Fibroblast of pulmonary artery (primary cell): ENCODE measurements at places on chromosomes 1 and 21.

DNA sequence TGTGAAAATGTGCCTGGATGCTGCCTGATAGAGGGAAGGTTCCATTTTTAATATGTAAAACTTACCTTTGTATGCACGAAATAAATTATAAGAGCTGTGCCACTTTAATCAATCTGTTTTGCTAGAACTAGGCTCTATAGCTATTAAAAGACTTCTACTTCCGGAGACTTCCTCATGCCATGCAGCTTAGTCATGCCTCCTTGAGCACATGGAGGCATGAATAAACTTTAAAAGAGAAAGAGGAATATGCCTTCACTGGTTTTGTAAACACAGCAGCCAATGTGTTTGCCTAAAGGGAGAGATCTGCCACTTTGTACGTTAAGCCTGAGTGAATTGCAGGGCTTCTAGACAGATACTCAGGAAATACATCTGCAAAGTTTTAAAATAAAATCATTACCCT is 604.6 kb downstream of the LRRIQ3 start:
- DNase-seq: peak; percentile 20

DNA sequence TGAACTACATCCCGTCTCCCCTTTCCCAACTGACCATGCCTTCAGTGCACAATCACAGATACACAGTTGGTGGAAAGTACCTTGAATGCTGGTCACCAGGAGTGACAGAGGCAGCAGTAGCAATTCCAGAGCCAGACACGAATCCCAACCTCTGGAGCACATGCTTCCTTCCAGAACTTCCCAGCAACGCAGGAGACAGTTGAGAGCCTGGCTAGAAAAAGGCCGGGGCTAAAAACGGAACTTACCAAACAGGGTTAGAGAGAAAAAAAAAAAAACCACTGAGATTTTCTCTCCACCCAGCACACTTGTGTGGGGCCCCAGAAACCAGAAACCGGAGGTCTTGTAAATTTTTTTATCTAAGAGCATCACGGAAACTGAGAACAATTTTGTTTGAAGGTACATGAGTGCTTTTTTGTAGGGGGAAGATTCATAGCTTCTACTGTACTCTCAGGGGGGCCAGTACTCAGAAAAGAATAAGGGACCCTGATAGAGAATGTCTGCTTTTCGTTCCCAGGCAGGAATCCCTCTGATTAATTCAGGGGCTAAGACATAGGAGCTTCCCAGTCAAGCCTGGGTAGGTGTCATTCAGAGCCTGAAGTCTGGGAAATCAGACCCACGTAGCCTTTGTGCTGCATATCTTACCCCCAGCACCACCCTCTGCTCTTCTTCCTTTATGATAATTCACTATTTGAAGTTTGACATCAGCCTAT is at the start of gene CD48:
CD48 (minus strand) TSS at position 221 of the 710 bp plus-strand sequence; CDS start at position 162, 59 bp downstream.
- no peak for DNase-seq

DNA sequence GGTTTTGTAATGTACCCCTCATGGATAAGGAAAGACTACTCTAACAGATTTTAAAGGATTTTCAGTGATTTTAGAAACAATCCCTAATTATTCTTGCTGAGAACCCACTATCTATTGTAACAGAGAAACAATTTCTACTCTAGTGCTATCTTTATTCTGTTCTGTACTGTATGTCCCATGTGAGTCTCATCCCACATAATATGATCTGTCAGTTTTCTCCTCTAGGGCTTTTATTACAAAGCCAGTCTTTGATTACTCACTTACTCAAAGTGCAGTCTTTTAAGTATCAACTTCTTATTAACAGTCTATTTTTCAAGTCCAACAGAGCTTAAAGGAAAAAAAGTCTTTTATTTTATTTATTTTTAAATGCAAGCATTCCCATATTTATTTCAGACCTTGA is 54.8 kb downstream of the CTH start:
- no peak for DNase-seq

DNA sequence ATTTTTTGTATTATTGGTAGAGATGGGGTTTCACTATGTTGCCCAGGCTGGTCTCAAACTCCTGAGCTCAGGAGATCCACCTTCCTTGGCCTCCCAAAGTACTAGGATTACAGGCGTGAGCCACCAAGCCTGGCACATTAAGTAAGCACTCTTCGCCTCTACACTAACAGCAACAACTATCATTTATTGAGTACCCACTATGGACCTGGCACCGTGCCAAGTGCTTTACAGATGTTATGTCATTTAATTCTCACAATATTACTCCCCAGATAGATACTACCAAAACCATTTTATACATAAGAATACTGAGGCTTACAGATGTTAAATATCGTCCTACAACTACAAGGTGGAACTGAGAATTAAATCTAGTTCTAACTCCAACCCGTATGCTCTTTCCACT is 50.1 kb downstream of the TUT4 start:
- peak; percentile 1 for DNase-seq

DNA sequence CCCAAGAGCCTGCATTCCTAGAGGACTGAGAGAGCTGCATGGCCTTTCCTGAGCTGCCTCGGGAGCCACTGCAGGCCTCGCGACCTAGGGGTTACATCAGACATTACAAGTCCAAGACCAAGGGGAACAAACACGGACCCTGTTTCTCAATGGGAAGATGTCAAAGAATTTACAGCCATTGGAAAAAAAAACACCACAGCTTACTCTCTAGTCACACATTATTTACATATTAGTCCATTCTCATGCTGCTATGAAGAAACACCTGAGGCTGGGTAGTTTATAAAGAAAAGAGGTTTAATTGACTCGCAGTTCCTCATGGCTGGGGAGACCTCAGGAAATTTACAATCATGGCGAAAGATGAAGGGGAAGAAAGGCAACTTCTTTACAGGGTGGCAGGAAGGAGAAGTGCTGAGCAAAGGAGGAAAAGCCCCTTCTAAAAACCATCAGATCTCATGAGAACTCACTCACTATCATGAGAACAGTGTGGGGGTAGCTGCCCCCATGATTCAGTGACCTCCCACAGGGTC is 8.4 kb upstream of the PRMT2 start:
- no peak for DNase-seq

DNA sequence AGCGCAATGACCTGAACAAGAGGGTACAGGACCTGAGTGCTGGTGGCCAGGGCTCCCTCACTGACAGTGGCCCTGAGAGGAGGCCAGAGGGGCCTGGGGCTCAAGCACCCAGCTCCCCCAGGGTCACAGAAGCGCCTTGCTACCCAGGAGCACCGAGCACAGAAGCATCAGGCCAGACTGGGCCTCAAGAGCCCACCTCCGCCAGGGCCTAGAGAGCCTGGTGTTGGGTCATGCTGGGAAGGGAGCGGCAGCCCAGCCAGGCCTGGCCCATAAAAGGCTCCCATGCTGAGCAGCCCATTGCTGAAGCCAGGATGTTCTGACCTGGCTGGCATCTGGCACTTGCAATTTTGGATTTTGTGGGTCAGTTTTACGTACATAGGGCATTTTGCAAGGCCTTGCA is 5.4 kb upstream of the CCDC28B start:
- no peak for DNase-seq

- DNase-seq: peak; percentile 50
Observed at GRCh38 chr1:82565546-82565945, 764.8 kb downstream of the ADGRL2 start.

DNA sequence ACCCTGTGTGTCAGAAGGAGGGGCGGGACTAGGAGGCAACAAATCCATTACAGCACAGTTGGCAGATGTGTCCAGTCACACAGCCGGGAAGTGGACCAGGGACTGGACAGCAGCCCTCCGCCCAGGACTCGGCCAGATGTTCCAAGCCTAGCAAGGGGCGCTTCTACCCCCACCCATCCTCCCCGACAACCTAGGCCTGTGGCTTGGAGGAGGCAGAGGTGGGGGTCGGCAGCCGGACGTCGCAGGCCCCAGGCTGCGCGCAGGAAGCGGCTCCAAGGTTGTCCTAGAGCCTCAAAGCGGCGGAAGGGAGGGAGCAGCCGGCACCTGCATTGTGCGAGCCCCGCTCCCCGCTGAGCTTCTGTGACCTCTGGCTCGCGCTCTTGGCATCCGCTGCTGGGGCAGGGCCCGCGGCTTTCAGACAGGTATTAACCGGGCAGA is 20.6 kb upstream of the MYCL start:
- no peak for DNase-seq

- no peak for DNase-seq
Observed at GRCh38 chr1:206872139-206872538, 6.7 kb downstream of the IL20 start.

DNA sequence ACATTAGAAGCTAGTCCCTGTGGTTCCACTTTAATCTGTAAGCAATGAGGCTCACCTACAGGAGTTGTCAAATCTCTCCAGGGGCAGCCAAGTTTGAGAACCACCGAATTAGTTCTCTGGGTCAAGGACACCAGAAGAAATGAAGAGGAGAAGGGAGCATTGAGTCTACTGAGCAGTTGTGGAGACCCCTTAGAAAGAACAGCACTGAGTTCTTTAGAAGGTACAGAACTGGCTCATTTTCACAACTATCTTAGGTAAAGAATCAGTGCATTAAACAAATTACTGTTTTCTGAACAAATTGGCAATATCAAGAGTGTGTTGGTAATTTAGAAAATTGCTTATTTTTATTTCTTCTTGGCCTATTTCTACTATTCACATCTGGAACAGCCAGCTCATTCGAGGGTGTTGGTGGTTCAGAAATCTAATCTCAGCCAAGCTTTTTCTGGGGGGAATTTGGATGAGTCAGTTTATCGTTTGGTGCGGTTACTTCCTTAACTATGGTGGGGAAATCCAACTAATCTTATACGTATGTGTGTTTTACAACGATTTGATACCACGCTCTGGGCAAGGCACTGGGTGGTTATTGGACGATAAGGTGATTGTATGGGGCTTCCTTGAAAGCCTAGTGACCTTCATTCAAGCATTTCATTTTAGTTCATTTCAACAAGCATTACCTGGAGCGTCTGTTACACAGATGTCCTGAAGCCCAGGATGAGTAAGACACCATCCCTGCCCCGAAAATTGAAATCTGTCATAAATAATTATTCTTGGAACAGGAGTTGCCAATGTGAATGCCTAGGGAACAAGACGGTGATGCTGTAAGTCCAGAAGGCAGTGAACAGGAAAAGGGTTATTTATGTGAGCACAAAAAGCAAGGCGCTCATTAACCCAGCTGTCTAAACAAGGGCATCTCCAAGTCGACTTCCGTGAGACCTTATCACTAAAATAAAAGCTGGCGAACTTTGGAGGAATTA is 52.0 kb upstream of the TMPRSS2 start:
- DNase-seq: peak; percentile 50

- DNase-seq: peak; percentile 95
Observed at GRCh38 chr1:26744075-26744959, 43.4 kb upstream of the PIGV start.

DNA sequence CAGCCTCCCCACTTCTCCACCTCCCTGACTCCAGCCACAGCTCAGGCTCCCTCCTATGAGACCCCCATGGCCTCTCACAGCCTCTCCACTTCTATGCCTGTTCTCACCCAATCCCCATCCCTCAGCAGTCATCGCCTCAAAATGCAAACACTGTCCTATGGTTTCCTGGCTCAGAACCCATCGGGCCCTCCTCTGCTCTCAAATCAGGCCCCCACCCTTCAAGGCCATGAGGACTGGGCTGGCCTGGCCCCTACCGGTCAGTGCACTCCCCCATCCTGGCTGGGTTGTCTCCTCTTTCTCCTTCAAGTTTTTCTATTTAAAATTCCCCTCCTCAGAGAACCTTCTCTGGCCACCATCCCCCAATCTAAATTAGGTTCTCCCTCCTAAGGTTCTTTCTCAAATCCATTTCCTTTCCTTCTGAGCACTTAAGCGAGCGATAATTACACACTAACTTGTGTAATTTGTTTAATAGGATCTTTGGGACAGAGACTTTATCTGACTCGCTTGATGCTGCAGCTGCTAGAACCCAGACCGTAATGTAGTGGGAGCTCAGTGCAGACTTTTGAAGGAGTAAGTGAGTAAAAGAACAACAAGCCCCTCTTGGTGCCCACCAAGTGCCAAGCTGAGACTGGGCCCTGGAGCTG is 347.2 kb downstream of the MATN1 start:
- DNase-seq: no peak

DNA sequence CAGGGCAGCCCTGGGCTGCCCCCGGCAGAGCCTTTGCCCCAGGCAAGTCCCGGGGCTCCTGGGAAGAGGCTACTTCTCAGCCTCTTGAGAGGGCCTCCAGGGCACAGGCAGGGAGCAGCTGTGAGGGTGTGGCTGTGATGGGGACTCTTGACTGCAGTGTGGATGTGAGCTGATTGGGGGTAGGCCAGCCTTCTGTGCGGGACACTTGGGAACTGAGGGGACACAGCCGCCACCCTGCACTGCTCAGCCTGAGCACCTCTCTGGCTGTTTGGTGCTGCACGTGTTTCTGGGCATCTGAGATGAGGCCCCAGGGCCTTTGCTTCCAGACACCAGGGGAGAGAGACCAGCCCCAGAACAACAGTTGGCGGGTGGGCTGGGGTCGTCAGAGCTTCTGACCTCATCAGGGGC is 62.1 kb downstream of the SKI start:
- DNase-seq: no peak

DNA sequence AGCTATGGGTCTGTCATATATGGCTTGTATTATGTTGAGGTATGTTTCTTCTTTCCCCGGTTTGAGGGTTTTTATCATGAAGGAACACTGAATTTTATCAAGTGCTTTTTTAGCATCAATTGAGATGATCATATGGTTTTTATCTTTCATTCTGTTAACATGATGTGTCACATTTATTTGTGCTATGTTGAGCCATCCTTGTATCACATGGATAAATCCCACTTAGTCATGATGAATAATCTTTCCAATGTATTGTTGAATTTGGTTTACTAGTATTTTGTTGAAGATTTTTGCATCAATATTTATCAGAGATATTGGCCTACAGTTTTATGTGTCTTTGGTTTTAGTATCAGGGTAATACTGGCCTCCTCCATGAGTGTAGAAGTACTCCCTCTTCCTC is 61.7 kb downstream of the GPR137B start:
- peak; percentile 2 for DNase-seq

GRCh38 chr1:93164816-93165215 is 15.4 kb downstream of the TMED5 start:
- DNase-seq: no peak

DNA sequence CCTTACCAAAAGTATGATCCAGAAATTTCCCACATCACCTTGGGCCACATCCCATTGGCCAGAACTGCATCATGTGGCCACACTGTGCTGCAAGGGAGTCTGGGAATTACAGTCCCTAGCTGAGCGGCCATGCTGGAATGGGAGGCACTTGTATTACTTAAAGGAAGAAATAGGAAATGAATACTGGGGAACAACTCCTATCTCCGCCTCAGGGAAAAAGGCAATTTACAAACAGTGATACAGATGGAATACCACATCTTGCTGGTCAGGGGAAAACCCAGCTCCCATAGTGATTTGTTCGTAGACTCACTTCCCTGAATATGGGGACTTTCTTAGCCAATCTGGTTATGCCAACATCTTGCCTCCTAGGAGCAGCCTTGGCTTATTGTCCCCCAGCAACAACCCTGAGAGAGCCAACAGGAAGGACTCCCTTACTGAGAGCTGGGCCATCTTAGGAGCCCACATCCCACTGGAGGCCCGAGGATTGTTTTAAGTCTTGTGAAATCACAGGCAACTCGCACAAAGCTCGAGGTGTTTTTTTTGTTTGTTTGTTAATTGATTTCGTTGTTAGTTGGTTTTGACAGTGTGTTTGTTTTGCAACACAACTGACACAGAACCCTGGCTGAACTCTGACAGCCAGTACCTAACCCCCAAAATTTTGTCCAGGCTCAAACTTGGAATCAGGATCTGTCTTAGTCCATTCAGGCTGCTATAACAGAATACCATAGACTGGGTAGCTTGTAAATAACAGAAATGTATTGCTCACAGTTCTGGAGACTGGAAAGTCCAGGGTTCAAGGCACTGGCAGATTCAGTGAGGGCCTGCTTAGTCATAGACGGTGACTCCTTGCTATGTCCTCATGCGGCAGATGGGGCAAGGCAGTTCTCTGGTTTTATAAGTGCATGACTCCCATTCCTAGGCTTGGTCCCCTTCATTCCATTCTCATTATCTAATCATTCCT is 14.9 kb downstream of the CDA start:
- peak; percentile 71 for DNase-seq
